Stimulated activated memory B cell treated with anti-CD40 and anti-IgM and Interleukin-4, amounts not matched to agents 10 μg/mL and 1 μg/mL and 100 μg/mL, for 72 hours (primary cell): ENCODE measurements at places on chromosomes 12 and 14.

DNA sequence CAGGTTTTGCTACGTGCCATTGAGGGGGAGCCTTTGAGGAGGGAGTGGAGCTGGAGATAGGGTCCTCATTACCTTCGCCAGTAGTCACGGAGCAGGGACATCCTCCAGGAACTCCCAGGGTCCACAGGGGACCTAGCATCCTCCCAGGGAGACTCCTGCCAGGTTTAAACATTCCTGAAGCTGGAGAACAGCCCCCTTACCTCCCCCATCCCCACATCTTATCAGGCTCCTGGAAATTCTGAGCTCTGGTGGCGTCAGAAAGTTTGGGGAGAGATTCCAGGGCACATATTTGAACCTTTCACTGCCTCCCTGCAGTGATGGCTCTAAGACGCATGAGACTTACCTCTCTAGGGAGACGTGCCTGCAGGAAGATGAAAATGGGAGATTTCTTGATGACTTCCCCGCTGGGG lies 192.3 kb upstream of the GSC start:
- peaks cover 16% of the 10 kb centered on the region for H3K27me3 ChIP-seq
- no peaks in the 10 kb centered on the region for H3K4me1 ChIP-seq
- no peaks in the 10 kb centered on the region for H3K36me3 ChIP-seq
- H3K4me3 ChIP-seq: no peak overlapping the region

GRCh38 chr14:66233591-66233990 lies 252.6 kb upstream of the CCDC196 start:
- no peak overlapping the region for H3K27ac ChIP-seq
- H3K4me1 ChIP-seq: peaks cover 21% of the 10 kb centered on the region
- no peak overlapping the region for H3K4me3 ChIP-seq
- peaks cover 5% of the 10 kb centered on the region for H3K36me3 ChIP-seq
- peaks cover 22% of the 10 kb centered on the region for H3K27me3 ChIP-seq

- H3K4me3 ChIP-seq: no peak overlapping the region
- H3K4me1 ChIP-seq: no peaks in the 10 kb centered on the region
- no peak overlapping the region for H3K27ac ChIP-seq
- no peaks in the 10 kb centered on the region for H3K27me3 ChIP-seq
- H3K36me3 ChIP-seq: no peaks in the 10 kb centered on the region
- ATAC-seq: no peak
Measured at GRCh38 chr14:29425705-29426482, 501.8 kb downstream of the PRKD1 start.

GRCh38 chr12:63037746-63038712 lies 103.1 kb upstream of the PPM1H start:
- H3K36me3 ChIP-seq: no peaks in the 10 kb centered on the region
- no peak overlapping the region for H3K27ac ChIP-seq
- no peaks in the 10 kb centered on the region for H3K27me3 ChIP-seq
- H3K4me1 ChIP-seq: no peaks in the 10 kb centered on the region

DNA sequence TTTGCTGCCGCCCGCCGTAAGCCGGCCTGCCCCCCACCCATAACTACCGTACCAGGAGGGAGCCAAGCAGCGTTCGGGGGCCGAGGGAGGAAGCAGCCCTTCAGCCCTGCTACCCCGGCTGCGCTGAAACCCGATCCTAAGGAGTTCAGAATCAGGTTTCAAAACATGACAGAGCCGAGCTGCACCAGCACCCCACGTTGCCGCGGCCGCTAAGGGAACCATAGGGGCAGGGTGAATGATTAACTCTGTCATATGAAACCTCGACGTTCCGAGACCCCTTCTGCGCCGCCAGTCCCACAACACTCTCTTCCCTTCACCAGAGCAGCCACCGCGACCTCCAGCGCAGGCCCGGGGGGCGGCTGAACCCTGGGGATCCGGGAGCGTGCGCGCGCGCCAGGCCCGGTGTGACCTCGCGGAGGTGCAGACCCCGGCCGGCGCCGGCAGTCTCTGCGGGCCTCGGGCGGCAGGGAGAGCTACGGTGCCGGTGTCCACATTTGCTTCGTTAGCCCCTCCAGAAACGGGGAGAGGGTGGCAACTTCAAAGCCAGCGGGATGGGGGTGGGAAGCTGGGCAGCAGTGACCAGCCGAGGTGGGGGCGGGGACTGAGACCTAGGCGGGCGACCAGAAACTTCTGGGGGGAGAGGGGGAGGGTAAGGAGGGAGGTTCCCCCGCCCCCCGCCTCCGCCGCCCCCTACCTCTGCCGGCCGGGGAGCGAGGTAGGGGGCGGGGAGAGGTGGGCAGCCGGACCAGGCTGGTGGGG lies 1.6 kb downstream of the SIX4 start:
- peaks cover 73% of the 10 kb centered on the region for H3K27me3 ChIP-seq
- peak overlapping the region; percentile 42 for H3K27ac ChIP-seq
- no peak for ATAC-seq
- peak overlapping the region; percentile 83 for H3K4me3 ChIP-seq
- H3K36me3 ChIP-seq: no peaks in the 10 kb centered on the region
- H3K4me1 ChIP-seq: peaks cover 15% of the 10 kb centered on the region

GRCh38 chr14:31592631-31593030 lies 31.4 kb downstream of the NUBPL start:
- no peak overlapping the region for H3K27ac ChIP-seq
- peaks cover 7% of the 10 kb centered on the region for H3K4me1 ChIP-seq
- ATAC-seq: no peak
- no peak overlapping the region for H3K4me3 ChIP-seq
- peaks cover 14% of the 10 kb centered on the region for H3K36me3 ChIP-seq

DNA sequence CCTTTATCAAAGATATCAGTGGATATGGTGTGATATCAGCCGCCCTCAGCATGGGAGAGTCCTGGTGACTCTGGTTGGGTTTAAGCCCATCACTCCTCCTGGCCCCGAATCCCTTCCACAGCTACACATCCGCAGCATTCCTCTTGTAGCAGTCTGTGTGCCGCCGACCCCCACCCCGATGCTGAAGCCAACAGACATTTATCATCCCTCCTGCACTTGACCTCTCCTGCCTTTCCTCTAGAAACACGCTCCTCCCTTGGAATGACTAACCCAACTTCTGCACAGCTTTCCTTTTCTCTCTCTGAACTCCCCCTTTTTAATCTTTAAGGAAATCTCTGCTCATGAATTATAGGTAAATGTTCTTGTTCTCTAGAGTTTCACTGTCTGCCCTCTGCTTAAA lies 250.9 kb upstream of the FOXN3 start:
- H3K4me1 ChIP-seq: peaks cover 10% of the 10 kb centered on the region
- no peak overlapping the region for H3K27ac ChIP-seq
- no peaks in the 10 kb centered on the region for H3K27me3 ChIP-seq
- no peak for ATAC-seq
- H3K4me3 ChIP-seq: no peak overlapping the region

GRCh38 chr14:56284641-56285040 lies 166.4 kb downstream of the PELI2 start:
- H3K27me3 ChIP-seq: no peaks in the 10 kb centered on the region
- no peak overlapping the region for H3K4me3 ChIP-seq
- H3K27ac ChIP-seq: no peak overlapping the region
- H3K4me1 ChIP-seq: no peaks in the 10 kb centered on the region
- H3K36me3 ChIP-seq: peaks cover 7% of the 10 kb centered on the region

DNA sequence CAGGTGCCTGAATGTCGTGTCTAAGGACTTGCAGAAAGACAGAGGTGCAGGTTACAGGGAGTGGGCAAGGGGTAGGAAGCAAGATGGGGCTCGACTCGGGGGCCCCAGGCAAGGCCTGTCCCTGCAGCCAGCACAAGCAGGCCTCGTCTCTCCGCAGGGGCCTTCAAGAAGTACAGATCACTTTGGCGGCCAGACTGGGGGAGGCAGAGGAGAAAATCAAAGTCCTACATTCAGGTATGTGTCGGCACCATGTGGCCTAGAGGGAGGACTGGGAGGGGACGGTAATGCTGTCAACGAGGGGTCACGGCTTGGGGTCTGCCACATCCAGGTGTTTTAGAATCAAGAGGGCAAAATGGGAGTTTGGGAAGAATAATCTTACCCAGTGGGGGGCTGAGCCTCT lies 73.7 kb downstream of the PHETA1 start:
- H3K36me3 ChIP-seq: no peaks in the 10 kb centered on the region
- no peak overlapping the region for H3K27ac ChIP-seq
- no peaks in the 10 kb centered on the region for H3K4me1 ChIP-seq
- ATAC-seq: no peak
- no peak overlapping the region for H3K4me3 ChIP-seq
- H3K27me3 ChIP-seq: peaks cover 19% of the 10 kb centered on the region

- H3K4me1 ChIP-seq: peaks cover 37% of the 10 kb centered on the region
- H3K36me3 ChIP-seq: no peaks in the 10 kb centered on the region
- H3K27me3 ChIP-seq: no peaks in the 10 kb centered on the region
- no peak for ATAC-seq
Measured at GRCh38 chr14:32008602-32009193, 68.4 kb upstream of the ARHGAP5 start.

DNA sequence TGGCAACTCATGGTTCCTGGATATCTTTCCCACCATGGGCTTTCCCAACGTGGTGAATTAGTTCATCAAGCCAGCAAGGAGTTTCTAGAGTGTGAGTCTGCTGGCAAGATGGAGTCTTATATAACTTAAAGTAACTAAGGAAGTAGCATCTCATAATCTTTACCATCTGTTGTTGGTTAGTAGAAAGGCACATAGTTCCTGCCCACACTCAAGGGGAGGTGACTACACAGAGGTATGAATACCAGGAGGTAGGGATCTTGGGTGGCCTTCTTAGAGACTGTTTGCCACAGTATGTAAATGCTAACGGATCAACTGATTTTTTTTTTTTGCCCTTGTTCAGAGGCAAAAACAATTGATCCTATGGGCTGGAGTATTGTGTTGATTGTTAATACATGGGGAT lies 446.9 kb downstream of the ATP23 start:
- no peaks in the 10 kb centered on the region for H3K36me3 ChIP-seq
- H3K4me1 ChIP-seq: no peaks in the 10 kb centered on the region
- no peak overlapping the region for H3K4me3 ChIP-seq
- no peak for ATAC-seq
- no peak overlapping the region for H3K27ac ChIP-seq

DNA sequence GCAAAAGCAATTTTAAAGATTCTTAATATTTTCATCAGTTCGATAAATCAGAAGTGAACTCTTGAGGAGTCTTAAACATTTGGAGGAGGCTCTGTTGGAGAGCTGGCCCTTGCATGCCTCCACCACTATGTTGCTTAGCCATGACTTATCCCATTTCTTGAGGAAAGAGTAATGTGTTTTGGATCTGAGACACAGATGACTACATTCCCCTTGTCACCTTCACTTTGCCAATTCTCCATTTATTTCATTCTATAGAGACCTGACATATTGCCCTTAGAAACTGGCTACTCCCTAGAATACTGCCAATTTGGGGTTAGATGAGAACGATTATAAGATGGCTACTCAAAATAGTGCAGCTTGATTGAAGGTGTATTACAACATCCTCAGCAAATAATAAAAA lies 157.4 kb upstream of the TMEM260 start:
- no peak overlapping the region for H3K27ac ChIP-seq
- peaks cover 18% of the 10 kb centered on the region for H3K27me3 ChIP-seq
- peaks cover 6% of the 10 kb centered on the region for H3K4me1 ChIP-seq
- no peak overlapping the region for H3K4me3 ChIP-seq
- no peak for ATAC-seq
- H3K36me3 ChIP-seq: no peaks in the 10 kb centered on the region

- peaks cover 20% of the 10 kb centered on the region for H3K4me1 ChIP-seq
- no peaks in the 10 kb centered on the region for H3K36me3 ChIP-seq
- H3K27ac ChIP-seq: no peak within 1 kb of the TSS
Measured at GRCh38 chr14:24071144-24071697, at the start of gene CPNE6. TSS of gene CPNE6 (plus strand) at chr14:24071562. CDS start at chr14:24072937, 1,375 bp downstream.

DNA sequence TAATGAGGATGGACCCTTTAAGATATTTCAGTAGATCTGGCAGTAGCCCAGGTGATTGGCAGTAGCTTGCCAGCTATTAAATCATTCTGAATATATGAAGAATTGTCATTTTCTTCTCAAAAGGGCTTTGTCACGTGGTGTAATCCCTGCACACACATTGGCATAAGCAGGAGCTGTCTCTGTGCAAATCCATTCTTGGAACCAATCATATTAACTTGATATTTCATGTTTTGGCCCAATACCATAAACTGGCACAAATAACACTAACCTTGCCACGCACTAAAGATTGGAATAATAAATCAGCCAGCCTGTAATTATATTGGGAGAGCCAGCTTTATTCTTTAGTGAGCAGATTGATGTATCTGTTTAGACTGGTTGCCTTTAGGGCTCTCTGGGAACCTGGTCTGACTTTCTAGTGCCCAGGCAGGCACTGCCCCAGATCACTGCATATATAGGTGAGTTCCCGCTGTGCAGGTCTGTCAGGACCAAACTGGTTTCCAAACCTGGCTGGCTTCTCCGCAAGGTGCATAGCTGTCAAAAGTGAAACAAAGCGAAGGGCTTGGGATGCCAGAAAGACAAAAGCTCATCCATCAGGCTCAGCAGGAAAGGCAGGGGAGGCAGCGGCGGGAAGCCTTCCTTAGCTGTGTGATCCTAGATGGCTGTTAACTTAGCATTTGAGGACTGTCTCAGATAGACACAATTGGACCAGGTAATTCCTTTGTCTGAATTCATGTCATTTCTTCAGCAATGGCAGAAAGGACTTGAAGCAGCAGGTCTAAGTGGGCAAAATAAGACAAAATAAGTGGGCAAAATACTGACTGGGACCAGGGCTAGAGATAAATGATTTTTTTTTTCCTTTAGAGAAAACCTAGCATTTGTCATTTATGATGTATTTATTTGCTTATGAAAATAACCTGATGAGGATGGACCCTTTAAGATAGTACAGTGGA lies 128.8 kb upstream of the DYRK2 start:
- no peak for ATAC-seq
- no peaks in the 10 kb centered on the region for H3K27me3 ChIP-seq
- peaks cover 16% of the 10 kb centered on the region for H3K4me1 ChIP-seq
- H3K36me3 ChIP-seq: no peaks in the 10 kb centered on the region
- no peak overlapping the region for H3K4me3 ChIP-seq

DNA sequence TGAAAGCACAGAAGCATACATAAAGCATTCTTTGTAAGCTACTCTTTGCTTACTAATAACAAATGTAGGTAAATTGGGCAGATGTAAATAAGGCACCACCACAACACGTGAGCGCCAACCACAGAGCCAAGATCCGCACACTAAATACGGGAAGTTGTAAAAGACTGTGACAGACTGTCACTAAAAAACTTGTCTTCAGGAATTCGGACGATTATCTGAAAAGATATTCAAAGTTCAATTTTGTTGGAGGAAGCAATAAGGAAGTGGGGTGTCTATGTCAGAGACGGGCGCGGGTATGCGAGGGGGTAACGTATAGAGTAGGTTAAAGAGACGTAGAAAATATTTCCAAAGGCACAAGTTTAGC lies 1.5 kb upstream of the HSP90B1 start:
- peaks cover 34% of the 10 kb centered on the region for H3K36me3 ChIP-seq
- peak; percentile 34 for ATAC-seq
- H3K4me1 ChIP-seq: peaks cover 63% of the 10 kb centered on the region
